Hypothalamus (tissue), 51 donors: ENCODE measurements at places on chromosomes 7 and 10.

GRCh38 chr7:71723859-71724258 lies 591.9 kb downstream of the GALNT17 start:
- no peak for DNase-seq

DNA sequence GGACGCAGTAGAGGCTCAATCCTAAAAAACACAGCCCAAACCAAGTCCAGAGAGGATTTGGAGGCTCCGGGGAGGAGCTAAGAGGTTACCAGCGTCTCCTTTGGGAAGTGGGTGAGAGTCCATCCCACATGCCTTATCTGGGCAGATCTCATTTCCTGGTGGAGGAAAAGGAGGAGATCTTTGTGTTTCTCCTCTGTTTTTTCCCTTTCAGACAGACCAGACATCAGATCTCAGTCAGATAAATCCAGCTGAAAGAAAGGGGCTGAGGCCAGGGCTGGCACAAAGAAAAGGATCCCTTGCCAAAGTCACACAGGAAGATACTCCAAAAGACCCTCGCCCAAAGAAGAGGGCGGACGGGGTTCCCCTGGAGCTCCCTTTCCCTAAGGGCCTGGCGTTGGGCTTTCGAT lies 58.3 kb upstream of the COMTD1 start:
- no peak for DNase-seq

- DNase-seq: no peak
Measured at GRCh38 chr7:133662830-133663229, 410.0 kb downstream of the EXOC4 start.

- DNase-seq: no peak
Measured at GRCh38 chr10:124283215-124283948, 135.3 kb downstream of the OAT start.

GRCh38 chr7:4550117-4550516 lies 132.0 kb upstream of the FOXK1 start:
- DNase-seq: no peak

GRCh38 chr7:155218276-155219153 lies 79.2 kb upstream of the INSIG1 start:
- DNase-seq: no peak

GRCh38 chr10:30842185-30842584 lies 189.5 kb downstream of the ZNF438 start:
- DNase-seq: no peak

DNA sequence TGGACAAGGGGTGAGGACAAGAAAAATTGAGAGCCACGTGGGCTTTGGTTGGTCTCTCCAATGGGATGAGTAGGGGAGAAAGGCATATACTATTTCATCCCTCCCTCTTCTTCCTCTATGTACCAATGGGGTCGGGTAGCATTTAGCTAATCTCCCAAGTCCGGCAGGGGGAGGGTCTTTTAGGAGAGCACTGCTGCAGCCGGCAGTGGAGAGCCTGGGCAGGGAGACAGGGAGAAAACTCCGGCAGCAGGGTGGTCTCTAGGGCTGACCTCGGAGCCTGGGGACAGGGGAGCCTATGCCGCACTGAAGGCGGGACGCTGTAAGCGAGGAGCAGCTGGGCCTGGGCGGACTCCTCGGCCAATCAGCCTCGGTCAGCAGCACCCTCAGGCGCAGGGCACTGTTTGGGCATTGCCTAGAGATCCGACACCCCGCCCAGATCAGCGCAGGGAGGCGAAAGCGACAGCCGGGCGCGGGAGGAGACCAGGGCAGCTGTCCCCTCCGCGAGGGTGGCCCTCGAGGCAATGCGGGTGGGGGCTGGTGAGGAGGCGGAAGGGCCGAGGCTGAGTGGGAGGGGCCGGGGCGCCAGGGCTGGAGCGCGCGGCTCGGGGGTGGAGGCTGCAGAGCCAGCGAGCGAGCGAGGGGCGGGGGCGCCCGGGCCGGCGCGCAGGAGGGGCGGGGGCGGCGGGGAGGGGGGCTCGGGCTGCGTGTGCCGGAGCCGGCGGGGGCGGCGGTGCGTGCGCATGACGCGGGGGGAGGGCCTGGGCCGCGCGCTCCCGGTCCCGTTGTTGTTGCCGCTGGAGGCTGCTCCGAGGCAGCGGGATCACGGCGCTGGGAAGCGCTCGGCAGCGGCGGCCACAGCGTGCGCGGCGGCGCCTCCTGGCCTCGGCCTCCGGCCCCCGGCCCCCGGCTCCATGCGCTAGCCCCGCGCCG lies at the start of gene AGAP3:
AGAP3 (plus strand) TSS at position 785 of the 930 bp plus-strand sequence. CDS start 267 bp downstream, outside the sequence.
- peak; percentile 86 for DNase-seq

DNA sequence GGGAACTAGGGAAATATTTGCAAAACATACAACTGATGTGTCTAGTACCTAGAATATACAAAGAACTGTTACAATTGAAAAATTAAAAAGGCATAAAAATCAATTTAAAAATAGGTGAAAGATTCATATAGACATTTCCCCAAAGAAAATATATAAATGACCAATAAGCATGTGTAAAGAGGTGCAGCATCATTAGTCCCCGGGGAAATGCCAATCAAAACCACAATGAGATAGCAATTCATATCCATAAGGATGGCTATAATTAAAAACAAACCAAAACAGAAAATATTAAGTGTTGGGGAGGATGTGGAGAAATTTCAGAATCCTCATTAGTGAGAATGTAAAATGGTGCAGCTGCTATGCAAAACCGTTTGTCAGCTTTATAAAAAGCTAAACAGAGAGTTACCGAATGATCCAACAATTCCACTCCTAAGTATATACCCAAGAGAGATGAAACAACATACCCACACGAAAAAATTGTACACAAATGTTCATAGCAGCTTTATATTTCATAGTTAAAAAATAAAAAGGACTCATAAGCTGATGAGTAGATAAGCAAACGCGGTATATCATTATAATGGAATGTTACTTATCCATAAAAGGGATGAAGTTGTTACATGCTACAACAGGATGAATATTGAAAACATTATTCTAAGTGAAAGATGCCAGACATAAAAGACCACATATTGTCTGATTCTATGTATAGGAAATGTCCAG lies 210.1 kb upstream of the INHBA start:
- no peak for DNase-seq

- no peak for DNase-seq
Measured at GRCh38 chr10:8288600-8288999, 234.1 kb downstream of the GATA3 start.

DNA sequence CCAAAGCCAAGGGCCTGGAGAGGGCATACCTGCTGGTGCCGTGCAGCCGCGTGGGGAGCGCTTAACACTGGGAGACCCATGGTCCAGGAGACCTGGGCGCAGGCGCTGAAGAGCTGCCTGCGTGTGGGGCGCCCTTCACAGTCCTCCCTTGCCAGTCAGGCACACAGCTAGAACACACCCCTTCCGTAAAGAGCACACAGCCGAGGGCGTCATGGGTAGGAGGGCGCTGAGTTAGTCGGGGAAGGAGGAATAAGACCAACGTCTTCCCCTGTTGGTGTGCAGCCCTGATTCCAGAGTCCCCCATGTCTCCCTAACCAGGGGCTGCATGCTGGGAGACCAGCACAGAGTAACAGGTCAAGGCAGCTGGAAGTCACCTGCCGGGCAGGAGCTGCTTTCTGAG lies 273.9 kb downstream of the USP6NL start:
- DNase-seq: no peak

GRCh38 chr10:43078175-43078985 lies 1.5 kb downstream of the RET start:
- no peak for DNase-seq

DNA sequence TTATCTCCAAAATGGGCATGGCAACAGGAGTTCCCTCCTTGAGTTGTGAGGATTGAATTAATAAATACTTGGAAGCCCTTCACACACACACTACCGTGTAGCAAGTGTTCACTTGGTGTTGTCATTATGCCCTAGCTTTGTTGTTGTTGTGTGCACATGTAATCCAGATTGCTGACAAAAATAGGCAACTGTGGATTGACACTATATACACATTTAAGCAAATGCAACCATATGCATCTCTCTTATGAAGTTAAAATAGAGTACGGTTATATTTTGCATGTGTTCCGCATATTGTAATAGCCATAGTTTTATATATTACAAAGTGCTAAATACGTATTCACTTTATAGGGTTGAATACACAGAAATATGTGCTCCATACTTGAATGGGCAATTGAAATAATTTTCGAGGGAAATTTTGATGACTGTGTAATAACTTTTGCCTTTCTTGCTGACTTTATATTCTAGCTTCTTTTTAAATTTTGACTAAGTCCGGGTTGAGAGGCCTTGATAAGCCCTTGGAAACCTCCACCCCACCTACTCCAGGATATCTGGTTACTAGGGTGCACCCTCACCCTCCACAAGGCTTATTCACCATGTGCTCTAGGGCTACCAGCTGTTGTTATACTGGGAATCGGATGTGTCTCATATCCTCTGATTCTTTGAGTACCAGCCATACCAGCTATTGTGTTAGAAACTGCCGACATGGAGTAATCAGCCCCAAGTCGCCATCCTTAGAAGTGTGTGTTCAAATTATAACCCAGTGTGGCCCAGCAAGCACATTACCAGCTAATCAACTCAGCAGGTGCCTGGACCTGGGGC lies 265.0 kb downstream of the CAMK1D start:
- no peak for DNase-seq

GRCh38 chr7:93284908-93285307 lies 52.7 kb downstream of the VPS50 start:
- DNase-seq: no peak

GRCh38 chr10:128664729-128665128 lies 538.5 kb upstream of the MKI67 start:
- DNase-seq: no peak

GRCh38 chr7:5214641-5215040 lies 24.6 kb downstream of the WIPI2 start:
- no peak for DNase-seq

- DNase-seq: no peak
Measured at GRCh38 chr7:32476816-32477648, 13.1 kb downstream of the LSM5 start.

DNA sequence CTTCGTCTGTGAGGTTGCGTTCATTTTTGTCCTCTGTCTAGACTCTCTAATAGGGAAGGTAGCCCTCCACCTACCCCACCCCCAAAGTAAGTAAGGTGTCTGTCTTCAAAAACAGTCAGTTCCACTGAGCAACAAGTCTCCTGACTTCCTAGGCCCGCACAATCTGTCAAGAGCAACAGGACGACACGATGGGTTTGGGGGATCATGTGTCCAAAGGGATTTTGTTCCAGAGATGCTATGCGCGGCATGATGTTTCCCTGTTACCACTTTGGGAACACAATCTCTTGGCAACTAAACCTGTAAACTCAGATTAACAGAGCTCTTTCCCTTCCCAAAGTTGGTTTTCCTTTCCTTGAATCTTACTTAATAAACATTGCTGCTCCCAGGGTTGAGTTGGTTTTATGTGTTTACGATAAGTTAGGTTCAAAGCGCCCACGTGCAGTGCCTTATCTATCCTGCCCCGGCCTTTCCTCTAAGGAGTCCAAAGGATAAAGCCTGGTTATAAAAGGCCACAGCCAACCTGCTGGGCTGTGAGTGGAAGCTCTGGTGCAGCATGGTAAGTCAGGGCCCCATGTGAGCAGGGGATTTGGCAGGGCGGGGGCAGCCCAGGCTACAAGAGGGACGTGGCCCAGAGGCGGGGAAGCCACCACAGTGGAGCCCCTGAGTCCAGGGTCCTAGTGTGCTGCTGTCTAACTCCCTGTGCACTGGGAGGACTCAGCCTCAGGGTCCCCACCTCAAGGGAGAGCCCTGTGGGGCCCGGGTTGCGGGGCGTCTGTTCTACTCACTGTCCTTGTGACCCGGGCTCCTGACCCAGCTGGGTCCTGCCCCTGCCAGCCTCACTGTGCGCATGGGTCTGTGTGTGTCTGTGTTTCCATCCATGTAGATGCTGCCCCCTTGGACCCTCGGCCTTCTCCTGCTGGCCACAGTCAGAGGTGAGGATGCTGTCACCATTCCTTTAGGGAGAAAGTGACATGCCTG lies at the start of gene PNLIPRP2:
PNLIPRP2 (plus strand) TSS at position 531 of the 978 bp plus-strand sequence.
- no peak for DNase-seq

GRCh38 chr7:148914208-148914777 lies 30.2 kb upstream of the EZH2 start:
- DNase-seq: no peak

- DNase-seq: no peak
Measured at GRCh38 chr7:142855756-142856564, 1.1 kb downstream of the EPHB6 start.

GRCh38 chr10:32105782-32106382 lies 49.7 kb upstream of the KIF5B start:
- DNase-seq: no peak

DNA sequence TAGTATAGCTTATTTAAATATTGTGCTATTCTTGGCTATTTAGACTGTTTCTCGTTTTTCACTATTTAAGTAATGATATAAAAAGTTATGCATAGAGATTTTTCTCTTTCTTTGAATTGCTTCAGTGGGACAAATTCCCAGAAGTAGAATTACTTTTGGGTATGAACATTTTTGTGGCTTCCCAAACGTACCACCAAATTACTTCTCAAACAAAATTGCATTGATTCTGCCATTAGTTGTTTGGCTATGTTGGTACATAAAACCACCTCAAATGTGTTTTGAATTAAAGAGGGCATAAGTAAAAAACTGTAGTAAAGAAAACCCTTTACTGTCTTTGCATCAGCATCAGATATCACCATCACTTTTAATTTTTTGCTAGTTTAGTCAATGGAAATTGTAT lies 31.0 kb downstream of the AKR1B1 start:
- no peak for DNase-seq

- DNase-seq: no peak
Measured at GRCh38 chr7:2628891-2629290, 2.9 kb upstream of the TTYH3 start.

DNA sequence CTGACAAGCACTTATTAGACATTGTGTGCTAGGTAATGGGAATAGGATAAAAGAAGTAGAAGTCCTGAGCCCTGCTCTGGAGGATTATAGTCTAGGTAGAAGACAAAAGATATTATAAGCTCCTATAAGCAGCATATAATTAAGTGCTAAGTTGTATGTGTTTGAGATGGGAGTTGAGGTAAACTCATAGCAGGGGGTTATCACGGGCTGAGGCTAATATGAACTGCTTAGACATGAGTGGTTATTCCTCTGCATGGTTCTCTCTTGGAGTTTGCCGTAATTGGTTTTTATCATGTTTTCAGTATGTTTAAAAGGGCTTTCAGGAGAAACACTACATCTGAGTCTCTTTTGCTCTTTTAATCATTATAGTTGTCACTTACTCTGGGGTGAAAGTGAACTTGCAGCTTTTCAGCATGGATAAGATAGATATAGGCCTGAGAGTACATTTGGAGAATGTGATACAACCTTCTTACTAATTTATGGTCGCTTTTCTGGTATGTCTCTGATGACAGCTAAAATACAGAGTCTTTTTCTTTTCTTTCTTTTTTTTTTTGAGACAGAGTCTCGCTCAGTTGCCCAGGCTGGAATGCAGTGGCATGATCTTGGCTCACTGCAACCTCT lies 39.0 kb downstream of the SMNDC1 start:
- no peak for DNase-seq

DNA sequence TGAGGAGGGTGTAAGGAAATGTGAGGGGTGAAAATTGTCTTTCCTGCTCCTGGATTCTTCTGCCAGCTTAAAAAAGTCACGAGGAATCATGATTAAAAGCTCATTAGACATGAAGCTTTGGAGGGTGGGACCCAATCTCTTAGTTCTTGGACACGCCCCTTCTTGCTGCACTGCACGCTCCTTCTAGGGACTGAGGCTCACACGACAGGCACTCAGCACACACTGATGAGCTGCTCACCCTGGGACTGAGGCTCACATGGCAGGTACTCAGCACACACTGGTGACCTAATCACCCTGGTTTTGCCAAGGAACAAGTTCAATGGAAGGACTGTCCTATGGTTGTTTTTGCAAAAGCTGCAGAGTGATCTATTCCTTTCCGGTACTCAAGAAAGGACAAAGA lies 65.8 kb upstream of the ELMO1 start:
- no peak for DNase-seq

- DNase-seq: no peak
Measured at GRCh38 chr10:27252267-27253000, 11.8 kb upstream of the ACBD5 start.

GRCh38 chr7:68770649-68771048 lies 827.6 kb upstream of the AUTS2 start:
- no peak for DNase-seq
